Anterior cingulate cortex (tissue), 58 donors: ENCODE measurements at places on chromosomes 6 and 20.

GRCh38 chr20:47295921-47296426, 60.5 kb downstream of the ZMYND8 start:
- no peak for DNase-seq

GRCh38 chr6:144690133-144690532, 405.0 kb downstream of the UTRN start:
- DNase-seq = no peak

DNA sequence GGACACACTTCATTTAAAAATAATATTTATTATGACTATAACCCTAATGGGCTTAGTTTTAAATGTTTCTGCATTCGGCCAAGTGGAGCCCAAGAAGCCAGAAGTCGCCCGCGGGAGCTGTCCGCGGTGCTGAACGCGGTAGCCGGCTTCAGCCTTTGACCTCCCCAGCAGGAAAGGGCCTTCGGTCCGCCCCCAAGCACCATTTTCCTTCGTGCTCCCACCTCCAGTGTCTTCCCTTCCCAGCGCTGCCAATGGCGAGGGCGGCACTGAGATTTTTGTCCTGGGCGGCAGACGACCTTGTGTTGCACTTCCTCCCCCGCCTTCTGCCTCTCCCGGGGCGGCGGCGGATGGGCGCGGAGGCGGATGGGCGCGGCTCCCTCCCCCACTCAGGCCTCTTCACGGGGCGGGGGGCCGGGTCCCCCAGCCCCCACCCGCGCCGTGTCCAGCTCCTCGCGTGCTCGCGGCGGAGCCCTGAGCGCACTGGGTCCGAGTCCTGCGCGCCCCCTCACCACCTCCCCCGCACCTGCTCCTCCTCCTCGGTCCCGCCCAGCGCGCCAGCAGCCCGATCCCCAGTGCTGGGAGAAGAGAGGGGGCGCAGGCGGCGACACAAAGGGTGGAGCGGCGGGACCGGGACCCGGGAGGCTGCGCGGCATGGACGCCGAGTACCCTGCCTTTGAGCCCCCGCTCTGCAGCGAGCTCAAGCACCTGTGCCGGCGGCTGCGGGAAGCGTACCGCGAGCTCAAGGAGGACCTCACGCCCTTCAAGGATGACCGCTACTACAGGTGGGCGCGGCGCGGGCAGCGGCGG, 23.6 kb upstream of the TMEM181 start:
- DNase-seq = no peak

DNA sequence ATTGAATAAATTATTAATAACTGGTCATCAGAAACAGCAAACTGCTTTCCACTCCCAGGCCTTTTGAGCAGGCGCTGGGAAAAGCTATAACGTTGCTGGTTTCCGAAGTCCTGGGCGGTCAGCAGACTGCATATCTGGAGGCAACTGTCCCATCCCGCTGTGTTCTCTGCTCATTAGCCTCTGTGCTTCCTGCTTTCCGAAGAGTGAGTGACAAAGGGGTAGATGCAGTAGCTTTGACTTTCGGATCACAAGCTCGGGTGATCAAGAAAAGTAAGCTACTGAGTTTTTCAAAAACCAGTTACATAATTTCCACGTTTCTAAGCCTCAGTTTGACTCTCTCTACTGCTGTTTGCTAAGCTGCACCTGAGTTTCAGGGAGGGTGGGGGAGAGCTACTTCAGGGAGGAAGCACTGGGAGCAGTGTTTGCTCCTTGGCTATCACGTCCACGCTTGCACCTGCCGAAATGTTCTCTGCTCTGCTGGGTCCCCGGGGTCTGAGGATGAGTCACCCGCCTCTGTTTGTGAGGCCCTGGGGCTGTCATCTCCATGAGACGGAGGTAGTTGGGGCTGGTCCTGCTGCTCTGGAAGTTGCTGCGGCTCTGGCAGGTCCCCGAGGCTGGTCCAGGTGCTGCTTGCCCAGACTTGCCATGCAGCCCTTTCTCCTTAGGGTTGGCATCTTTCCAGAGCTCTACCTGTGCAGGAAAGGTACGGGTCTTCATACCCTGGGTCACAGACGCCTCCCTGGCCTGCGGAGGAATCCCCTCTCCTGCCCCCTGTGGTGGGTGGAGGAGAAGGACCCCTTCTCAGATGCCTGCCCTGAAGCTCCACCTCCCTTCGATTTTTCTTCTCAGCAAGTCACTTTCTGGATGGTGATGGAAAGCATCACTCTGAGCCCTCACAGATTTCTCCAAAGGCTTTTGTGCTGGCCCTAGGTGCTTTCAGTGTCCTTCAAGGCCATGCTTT, 220.0 kb downstream of the QKI start:
- no peak for DNase-seq

GRCh38 chr20:46562373-46563169, 12.1 kb upstream of the OCSTAMP start:
- DNase-seq = peak; percentile 76

GRCh38 chr20:20808016-20808415, 95.6 kb upstream of the RALGAPA2 start:
- no peak for DNase-seq

- no peak for DNase-seq
Measured at GRCh38 chr20:59164686-59165391, 1.2 kb downstream of the ZNF831 start.

GRCh38 chr20:58219342-58219700, 9.1 kb downstream of the ANKRD60 start:
- no peak for DNase-seq

- no peak for DNase-seq
Measured at GRCh38 chr6:132790450-132790849, 8.0 kb downstream of the SLC18B1 start.

DNA sequence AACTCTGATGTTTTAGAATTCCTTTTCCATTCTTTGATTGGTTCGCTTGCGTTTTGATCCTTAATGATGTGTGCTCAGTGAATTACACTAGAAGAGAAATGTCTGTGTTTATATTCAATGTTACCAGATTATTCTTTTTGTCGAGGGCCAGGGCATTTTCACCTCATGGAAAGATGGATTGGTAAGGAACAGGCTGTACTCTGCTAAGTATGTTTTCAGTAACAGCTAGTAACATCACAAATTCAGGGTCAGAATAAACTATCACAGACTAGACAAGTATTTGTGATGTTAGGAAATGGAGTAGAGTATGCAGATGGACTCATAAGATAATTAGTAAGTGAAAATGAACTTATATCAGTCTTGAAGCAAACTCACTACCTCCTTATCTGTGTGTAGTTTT, 235.6 kb downstream of the SOX4 start:
- no peak for DNase-seq
